ENCODE measurements at places on chromosomes 6 and 20.

GRCh38 chr20:22821081-22821727 is 213.9 kb upstream of the SSTR4 start:
- DNase-seq, result no peak

DNA sequence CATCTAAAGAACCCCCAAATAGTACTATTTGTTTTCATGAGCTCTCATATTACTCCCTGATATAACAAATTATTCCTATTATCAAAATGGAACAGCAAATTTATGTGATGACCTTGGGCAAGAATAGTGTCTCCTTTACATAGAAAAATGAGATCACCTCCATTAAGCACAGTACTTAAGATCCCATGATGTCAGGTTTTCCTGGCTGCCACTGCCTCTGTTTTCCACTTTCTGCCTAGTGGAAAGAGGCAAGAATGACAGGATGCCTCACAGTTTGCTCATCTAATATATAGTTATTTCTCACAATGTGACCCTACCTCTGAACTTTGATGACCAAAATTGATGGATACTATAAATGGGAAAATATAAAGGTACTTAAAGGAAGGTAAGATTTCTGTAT is 260.1 kb upstream of the SGK1 start:
- no peak for DNase-seq

- DNase-seq, result no peak
Observed at GRCh38 chr20:53547664-53548239, 45.9 kb downstream of the ZNF217 start.

GRCh38 chr6:41049521-41049920 is 3.5 kb upstream of the APOBEC2 start:
- no peak for DNase-seq

DNA sequence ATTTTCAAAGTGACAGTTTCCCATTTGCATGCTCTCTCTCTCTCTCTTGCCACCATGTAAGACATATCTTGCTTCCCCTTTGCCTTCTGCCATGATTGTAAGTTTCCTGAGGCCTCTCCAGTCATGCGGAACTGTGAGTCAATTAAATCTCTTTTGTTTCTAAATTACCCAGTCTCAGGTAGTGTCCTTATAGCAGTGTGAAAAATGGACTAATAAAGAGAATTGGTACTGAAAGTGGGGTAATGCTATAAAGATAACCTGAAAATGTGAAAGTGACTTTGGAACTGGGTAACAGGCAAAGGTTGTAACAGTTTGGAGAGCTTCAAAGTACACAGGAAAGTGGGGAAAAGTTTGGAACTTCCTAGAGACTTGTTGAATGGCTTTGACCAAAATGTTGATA is 389.8 kb downstream of the GRIK2 start:
- no peak for DNase-seq

DNA sequence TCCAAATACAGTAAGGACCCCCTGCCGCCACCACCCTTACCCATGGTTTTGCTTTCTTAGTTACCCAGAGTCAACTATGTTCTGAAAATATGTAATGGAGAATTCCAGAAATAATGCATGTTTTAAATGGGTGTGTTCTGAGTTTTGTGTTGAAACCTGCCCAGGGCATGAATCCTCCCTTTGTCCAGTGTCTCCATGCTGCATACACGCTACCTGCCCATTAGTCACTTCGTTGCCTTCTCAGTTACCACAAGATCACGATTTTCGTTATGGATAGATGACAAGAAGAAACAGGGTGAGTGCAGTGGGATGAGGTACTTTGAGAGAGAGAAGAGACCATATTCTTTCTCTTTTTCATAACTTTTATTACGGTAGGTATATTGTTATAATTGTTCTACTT is 10.6 kb downstream of the FARS2 start:
- DNase-seq, result no peak
